Femur (tissue), 1 donor: ENCODE measurements at places on chromosomes 6 and 20.

DNA sequence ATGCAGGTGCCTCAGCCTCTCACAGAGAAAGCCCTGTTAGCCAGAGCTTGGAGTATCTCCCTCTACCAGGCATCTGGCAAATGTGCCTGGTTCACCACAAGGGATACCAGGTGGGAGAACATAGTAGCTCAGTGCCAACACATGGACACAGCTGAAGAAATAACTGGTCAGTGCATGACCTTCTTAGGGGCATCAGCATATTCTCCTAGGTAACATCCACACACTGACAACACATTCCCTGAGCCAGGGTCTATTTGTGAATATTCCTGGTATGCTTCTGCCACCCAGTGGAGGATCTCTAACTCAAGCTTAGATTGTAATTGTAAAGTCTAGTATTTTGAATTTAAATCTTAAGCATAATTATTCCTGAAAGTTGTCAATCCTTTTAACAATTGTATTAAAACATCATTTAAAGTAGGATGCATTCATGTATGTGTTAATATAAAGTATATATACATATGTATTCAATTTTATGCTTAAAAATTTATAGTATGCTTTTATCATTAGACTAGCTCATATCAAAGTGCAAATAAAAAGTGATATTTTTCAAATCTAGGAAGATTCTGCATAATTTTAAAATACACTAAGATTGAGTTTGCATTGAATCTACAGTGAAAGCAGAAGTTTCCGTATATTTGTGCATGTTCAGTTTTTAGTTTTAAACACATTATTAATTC, 45.3 kb upstream of the COL21A1 start:
- peak; percentile 72 for DNase-seq

GRCh38 chr6:129661536-129662405, 48.2 kb downstream of the ARHGAP18 start:
- DNase-seq, result no peak

- peak; percentile 27 for DNase-seq
Observed at GRCh38 chr6:24838081-24838480, 39.4 kb upstream of the ARMH2 start.

DNA sequence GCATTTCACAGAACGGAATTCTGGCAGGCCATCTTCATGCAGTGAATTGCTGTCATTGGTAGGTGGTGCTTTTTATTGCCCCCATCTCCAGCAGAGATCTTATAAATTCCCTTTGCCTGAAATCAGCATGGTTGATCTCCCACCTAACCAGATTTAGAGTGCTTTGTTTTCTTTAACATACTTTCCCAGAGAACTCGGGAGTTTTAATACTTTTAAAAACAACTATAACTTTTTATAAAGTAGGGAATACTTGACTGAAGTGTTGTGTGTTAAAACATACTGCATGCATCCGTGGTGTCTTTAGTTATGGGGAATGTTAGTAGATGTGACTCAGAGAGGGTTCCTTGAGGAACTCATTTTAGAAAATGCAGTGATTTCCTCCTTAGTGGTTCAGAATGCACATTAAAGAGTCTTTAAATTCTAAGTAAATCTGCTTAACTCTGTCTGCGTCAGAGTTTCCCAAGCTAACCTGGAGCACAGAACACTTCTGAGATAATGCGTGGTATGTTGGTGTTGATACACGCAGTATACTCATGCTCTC, 54.9 kb downstream of the AKAP12 start:
- DNase-seq, result no peak

DNA sequence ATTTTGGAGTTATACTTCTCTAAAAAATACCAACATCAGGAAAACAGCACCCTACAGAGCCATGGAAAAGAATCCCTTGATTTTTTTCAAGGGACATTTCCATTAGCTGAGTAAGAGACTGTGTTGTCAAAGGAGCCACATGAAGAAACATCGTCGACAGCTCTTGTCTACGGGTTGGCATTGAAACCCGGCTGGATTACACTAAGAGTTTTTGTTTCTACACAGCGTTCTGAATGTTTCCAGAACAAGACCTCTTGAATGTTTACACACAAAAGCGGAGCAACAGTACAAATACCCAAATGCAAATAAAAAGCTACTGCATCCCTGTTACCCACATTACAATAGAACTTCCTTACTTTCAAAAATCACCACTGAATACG, 2.4 kb upstream of the MYLK4 start:
- DNase-seq, result no peak

DNA sequence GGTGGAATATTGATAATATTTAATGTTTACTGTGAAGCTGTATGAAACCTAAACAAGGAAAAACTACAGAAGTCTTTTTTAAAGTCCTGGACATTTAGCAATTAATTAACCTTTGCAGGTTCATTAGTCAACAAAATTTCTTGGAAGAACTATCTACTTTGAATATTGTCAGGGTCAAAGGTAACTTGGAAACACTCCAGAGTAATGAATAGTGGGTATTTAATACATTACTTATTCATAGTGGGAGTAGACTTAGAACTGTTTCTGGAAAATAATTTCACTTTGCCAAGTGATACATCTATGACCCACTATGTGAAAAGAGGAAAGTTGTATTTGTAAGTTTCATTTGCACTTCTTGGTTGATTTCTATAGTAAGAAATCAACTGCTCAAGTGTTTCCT, 319.1 kb downstream of the TFAP2B start:
- no peak for DNase-seq

- no peak for DNase-seq
Observed at GRCh38 chr6:48736501-48737206, 625.7 kb upstream of the PTCHD4 start.

DNA sequence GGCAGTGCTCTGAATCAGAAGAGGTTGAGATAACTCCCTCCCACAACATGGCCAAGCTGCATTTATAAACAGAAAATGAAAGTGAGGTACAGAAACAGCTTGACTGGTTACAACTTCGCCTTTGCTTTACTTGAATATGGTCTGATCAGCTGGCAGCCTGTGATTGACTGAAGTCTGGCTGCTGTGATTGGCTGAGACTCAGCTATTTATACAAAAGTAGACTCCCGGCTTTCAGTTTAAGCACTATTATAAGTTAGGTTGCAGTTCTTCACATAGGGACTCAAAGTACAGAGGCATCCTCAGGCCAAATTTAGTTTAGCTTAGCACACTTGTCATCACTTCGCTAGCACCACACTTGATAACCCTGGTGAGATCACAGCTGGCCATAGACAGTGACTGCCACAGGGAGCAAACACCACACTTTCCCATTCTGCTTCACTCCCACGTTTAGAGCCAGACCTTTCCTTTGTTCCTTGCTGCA, 362.6 kb downstream of the EPM2A start:
- peak; percentile 61 for DNase-seq

DNA sequence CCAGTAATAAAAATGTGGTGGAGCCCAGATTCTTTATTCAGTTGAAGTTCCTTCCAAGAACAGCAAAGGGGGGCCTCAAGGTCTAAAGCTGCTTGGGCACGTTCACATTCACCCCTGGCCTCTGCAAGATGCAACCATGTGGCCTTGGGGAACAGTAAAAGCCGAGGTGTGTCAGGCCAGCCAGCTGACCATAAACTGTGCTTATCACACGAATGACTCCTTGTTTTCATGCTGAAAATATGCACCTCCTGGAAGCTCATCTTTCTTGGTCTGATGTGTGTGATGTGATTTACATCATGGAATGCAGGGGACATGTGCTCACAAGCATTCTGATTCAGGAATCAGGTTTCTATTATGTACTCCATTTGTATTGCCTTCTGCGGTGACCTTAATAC, 211.6 kb upstream of the MARCKS start:
- DNase-seq, result no peak

- DNase-seq, result peak; percentile 23
Observed at GRCh38 chr6:9139746-9140145, 704.4 kb upstream of the SLC35B3 start.

DNA sequence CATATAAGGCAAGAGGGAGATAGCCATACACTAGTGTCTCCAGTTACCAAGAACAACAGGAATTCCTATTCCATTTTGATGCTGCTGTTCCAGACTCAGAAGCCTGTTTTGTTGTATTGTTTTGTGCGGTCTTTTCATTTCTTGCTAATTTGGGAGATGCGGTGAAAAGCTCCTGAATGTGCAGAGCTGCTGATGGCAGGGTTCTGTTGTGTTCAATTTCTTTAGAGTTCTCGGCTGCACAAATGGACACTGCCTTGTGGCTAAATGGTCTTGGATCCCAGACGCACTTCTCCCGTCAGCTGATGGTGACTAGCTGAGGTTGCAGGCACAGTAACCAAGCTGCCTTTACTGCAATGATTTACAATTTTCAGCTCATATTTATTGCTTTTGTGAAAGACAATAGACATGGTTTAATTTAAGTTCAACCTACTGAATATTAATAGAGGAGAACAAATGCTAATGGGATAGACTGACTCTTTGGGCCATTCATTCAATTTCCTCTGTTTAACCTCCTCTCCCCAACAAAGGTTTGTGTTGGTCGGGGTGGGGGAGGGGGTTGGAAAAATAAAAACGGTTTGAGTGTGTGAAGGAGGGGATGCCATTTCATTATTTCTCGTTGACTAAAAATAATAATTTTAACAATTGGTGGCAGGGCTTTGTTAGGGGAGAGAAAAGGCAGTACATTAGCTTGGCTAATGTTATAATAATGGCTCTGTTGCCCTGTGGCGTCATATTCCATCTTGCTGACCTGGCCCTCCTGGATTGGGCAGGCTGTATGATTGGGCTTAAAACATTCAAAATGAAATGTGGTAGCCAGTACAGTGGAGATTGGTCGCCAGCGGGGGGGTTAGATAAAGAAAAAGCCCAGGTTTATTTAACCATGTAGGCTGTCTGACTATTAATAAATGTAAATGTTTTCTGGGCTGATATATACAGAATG, 159.5 kb downstream of the JARID2 start:
- DNase-seq, result no peak

- DNase-seq, result no peak
Observed at GRCh38 chr6:5663259-5663658, 343.5 kb downstream of the NRN1 start.
